ENCODE measurements at places on chromosomes 6 and 20. TPM values are rescaled to one million over a fixed set of nuclear protein-coding genes. Genes with fewer than 3 reads are reported as not detected.

GRCh38 chr20:17457588-17458190 is 73.5 kb downstream of the BFSP1 start:
- no peak for DNase-seq

DNA sequence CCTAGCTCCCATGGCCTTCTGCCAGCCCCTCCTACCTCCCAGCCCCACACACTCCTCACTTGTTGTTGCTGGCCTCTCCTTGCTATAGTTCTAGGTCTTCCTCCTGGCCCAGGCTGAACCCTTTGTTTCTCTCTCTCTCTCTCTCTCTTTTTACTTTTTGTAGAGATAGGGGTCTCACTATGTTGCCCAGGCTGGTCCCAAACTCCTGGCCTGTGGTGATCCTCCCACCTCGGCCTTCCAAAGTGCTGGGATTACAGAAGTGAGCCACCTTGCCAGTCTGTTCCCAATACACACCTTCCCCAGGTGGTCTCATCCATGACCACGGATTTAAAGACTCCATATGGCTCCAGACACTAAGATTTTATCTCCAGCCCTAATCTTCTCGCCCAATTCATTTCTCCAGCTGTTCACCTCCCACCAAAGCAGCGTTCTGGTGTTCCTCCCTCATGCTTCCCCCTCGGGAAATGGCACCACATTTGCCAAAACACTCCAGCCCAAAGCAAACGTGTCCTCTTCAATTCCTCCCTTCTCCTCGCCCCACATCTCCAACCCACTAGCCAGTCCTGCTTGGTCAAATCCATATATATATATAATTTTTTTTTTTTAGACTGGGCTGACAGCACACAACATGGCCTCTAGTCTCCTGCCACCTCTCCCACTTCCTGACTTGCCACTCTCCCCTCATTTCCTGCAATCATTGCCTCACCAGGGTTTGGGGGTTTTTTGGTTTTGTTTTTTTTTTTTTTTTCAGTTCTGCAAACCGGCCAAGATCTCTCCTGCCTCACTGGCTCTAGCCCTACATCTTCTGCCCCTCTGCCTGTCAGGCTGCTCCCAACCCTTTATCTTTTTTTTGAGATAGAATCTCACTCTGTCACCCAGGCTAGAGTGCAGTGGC is 104.4 kb downstream of the NCR2 start:
- no peak for DNase-seq

GRCh38 chr6:83511266-83511665 is 1.1 kb upstream of the PRSS35 start:
- no peak for DNase-seq

DNA sequence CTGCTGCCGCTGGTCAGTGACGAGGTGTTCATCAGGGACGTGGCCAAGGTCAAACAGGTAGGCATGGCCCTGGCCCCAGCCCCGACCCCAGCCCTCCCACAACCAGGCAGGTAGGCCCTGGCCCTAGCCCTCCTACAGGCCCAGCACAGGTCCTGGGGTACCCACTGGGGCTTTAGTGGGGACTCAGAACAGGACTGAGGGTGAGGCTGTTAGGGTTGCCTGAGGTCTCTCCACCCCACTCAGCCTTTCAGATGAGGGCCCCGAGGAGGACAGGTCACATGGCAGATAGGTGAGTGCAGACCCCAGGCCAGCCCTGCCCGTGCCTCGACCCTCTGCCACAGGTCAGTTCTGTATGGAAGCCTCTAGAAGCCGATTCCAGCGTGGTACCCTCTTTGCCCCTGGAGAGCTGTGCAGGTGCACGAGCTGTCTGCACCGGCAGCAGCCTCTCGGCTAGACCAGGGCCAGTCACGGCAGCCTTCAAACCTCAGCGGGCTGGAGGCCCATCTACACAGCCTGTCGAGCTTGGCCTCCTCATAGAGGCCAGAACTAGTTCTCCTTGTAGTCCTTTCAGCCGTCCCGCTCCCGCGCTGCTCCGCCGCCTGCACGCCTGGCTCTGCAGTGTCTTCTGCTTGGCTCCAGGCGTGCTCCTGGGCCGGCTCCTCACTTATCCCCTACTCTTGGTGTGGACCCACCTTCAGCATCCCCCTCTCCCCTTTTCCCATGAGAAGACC is 35.5 kb downstream of the PYGB start:
- no peak for DNase-seq

DNA sequence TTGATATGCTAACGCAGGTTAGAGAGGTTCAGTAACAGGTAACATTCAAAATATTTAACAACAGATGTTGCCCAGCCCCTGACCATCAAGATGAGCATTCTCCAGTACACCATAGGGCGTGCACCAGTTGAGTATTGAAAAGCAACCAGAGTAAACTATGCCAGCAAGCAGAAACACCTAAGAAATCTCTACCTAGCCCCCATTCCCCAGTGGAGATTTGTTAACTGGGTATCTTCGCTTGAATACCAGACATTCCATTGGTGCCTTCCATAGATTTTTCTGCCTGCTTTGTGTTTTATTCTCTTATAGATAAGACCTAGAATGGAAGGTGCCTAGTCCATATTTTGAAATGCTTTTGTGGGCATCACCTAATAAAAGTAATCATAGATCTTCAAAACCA is 623.9 kb downstream of the KIF16B start:
- no peak for DNase-seq

- no peak for DNase-seq
These were observed 241.8 kb upstream of the SULF2 start for GRCh38 chr20:48026981-48027592.

DNA sequence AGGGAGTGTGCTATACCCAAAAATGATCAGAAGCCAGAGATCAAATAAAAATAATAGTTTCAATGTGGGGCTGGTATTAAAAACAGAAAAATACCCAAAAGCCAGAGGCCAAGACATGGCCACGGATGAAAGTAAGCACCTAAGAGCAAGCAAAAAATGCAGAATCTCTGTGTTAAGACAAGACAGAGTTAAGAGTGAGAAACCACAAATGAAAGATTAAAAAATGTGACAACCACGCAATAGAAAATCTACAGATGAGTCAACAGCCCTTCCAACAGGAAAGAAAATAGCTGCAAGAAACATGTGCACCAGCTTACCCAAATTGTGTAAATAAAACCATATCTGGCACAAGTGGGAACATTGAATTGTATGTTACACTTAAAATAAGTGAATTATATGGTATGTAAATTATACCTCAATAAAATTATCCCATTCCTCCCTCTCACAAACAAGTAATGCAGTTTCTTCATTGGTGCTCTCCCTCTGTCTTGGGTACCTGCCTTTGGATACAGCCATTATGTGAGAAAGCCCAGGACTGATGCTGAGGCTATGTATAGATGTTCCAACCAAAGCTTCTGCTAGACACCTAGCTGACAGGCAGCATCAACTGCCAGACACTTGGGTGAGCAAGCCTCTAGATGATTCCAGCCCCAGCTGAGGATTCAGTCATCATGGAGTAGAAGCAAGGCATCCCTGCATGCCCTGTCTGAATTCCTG is 55.3 kb upstream of the UFL1 start:
- no peak for DNase-seq

- no peak for DNase-seq
These were observed 236.9 kb downstream of the BCAS1 start for GRCh38 chr20:53833333-53834061.

- DNase-seq, result no peak
These were observed 3.7 kb downstream of the PIM1 start for GRCh38 chr6:37173493-37174195.

GRCh38 chr20:34883087-34883688 is 6.8 kb downstream of the ACSS2 start:
- DNase-seq, result no peak

GRCh38 chr20:49794336-49795134 is 18.1 kb upstream of the SLC9A8 start:
- no peak for DNase-seq

- DNase-seq, result no peak
These were observed 17.8 kb downstream of the GRM4 start for GRCh38 chr6:34128045-34128444.

DNA sequence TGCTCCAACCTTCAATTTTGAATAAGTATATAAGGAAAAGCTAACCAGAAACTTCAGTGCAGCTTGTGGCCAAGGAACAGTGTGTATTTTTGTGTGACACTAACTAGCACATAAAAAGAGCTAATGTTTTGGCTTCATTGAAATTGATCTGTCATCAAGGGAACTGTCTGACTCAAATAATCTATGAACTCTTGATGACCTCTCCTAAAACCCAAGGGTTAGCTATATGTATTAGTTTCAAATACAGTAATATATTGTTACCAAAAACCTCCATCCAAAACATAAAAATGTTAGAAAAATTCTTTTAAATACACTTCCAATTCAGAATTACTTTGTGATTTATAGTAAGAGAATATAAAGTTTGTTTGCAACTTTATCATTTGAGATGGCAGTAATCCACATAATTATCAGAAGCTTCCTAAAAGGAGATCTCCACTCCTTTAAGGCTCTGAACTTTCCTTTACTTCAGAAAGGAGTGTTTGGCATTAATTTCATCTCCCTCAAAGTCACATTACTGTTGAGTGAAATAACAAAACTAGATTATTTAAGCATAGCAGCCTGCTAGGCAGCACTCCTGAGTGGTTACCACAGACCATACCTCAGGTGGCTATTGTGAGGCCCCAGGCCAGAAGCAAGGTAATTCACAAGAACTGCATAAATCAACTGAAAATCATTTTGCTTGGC is 46.3 kb upstream of the HSF2 start:
- no peak for DNase-seq

GRCh38 chr6:70725817-70726415 is 58.2 kb downstream of the SMAP1 start:
- DNase-seq, result no peak

- no peak for DNase-seq
These were observed 87.9 kb downstream of the KIF13A start for GRCh38 chr6:17899491-17899890.

GRCh38 chr20:35468671-35469334 is 13.4 kb downstream of the CEP250 start:
- no peak for DNase-seq

- DNase-seq, result no peak
These were observed 14.8 kb upstream of the HLA-DRB1 start for GRCh38 chr6:32604434-32604877.

- no peak for DNase-seq
These were observed 69.5 kb downstream of the TTLL2 start for GRCh38 chr6:167394339-167394738.

DNA sequence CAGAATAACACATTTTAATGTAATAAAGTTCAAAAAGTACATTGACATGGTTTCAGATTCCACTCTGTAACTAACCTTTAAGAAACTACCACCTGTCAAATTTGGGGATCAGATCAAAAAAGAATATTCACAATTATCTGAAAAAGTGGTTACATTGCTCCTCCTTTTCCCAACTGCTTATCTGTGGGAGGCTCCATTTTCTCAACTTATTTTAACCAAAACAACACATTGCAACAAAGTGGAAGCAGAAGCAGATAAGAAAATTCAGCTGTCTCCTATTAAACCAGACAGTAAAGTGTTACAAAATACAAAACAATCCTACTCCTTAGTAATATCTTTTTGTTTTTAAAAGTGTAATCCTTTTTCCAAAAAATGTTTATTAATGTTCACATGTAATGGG is 61.4 kb downstream of the PDSS2 start:
- DNase-seq, result no peak

DNA sequence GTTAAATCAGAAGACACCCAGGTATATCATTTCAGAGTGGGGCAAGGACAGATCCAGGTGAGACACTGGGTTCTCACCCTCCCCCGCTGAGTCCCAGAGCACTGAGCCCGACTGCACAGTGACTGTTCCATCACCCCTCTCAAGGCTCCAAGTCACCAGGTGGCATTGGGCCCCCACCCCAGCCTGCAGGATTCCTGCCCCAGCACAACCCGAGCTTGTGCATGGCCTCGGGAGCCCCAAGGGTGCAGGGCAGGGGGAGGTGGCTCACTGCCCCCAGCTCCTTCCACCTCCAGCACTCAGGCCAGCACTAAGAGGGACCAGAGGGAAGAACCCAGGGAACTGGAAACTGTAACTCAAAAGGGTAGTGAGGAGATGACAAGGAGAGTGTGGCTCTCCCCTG is 39.3 kb upstream of the CST5 start:
- DNase-seq, result no peak

- no peak for DNase-seq
These were observed 49.0 kb upstream of the VSTM2L start for GRCh38 chr20:37853823-37854375.

The CNKSR3 gene
- 15.4 TPM for total RNA-seq

The FOXC1 gene
- total RNA-seq, result 40.7 TPM

The BRPF3 gene
- total RNA-seq, result 20.3 TPM

The RAET1G gene
- total RNA-seq, result 0.37 TPM

The ULBP3 gene
- 18.4 TPM for total RNA-seq

The NDUFAF4 gene
- total RNA-seq, result 62.4 TPM
